Hematopoietic multipotent progenitor cell treated with erythropoietin and hydrocortisone succinate and interleukin-3 and kit ligand, for 6 days (in vitro differentiated cells): ENCODE measurements at places on chromosomes 16 and 17.

DNA sequence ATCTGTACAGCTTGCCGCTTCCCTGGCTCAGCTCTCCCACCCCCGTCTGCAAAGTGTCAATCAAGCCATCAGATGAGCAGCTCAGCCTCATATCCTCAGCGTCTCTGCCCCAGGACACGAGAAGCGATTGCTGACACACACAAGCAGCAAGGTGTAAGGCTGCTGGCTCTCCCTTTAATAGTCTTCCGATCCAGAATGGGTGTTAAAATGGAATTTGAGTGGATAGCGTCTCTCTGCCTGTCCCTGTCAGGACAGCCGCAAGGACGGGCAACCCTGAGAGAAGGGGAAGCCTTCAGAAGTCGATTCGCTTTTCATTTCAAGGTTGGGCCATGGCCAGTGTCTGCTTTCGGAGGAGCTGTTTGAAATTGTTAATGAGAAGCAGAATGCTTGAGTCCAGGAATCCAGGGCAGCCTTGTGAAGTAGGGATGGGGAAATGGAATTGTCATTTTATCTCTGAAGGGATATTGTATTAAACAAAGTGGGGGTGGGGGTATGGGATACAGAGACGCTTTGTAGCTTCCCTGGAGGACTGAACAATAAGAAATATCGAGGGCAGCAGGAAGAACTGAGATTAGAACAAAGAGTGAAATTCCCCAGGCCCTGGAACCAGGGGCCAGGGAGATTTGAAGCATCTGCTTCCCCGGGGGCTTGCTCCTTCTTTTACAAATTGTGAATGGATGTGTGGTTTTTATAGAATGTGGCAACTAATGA lies 4.7 kb upstream of the PIPOX start:
- DNase-seq = no peak

- DNase-seq = peak; percentile 77
These were observed 825 bp downstream of the HEATR6 start for GRCh38 chr17:60077672-60078519.

- DNase-seq = no peak
These were observed 8.3 kb downstream of the SOCS3 start for GRCh38 chr17:78351449-78352006.

- DNase-seq = peak; percentile 35
These were observed 220.2 kb upstream of the CDH8 start for GRCh38 chr16:62256406-62256805.

GRCh38 chr16:50282010-50282538 lies 15.7 kb downstream of the ADCY7 start:
- peak; percentile 94 for DNase-seq

DNA sequence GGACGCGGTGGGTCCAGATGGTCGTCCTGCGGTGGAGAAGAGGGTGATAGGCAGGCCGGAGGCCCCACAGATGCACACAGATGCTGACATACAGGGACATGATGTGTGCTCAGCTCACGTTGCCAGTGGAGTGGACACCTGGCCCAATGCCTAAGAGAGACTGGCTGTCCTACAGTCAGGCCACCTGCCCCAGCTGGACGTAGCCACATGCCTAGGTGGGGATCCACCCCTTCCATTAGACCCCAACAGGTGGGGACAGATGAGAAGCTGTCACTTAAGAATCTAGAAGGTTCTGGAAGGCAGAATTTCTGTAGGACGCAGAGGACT lies 117.6 kb upstream of the ZNF750 start:
- no peak for DNase-seq

DNA sequence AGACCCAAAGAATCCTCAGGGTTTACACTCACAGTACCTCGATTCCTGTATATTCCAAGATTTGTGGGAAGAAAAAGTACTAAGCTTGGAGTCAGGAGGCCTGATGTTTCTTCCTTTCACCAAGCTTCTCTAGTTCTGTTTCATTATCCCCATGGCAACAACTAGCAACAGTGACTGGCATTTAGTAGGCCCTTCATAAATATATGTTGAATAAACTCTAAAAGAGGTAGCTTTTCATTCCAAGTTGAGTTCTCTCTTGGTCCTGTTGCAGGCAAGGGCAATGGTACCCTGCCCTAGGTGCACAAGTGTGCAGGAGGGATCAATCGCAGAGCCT lies 527 bp upstream of the UBE2Z start:
- peak; percentile 73 for DNase-seq

GRCh38 chr16:3158026-3158509 lies 23.2 kb downstream of the ZNF213 start:
- DNase-seq = peak; percentile 22

GRCh38 chr17:72397687-72398086 lies 276.9 kb downstream of the SOX9 start:
- DNase-seq = no peak

- no peak for DNase-seq
These were observed 25.7 kb downstream of the SPACA3 start for GRCh38 chr17:33017366-33017765.

DNA sequence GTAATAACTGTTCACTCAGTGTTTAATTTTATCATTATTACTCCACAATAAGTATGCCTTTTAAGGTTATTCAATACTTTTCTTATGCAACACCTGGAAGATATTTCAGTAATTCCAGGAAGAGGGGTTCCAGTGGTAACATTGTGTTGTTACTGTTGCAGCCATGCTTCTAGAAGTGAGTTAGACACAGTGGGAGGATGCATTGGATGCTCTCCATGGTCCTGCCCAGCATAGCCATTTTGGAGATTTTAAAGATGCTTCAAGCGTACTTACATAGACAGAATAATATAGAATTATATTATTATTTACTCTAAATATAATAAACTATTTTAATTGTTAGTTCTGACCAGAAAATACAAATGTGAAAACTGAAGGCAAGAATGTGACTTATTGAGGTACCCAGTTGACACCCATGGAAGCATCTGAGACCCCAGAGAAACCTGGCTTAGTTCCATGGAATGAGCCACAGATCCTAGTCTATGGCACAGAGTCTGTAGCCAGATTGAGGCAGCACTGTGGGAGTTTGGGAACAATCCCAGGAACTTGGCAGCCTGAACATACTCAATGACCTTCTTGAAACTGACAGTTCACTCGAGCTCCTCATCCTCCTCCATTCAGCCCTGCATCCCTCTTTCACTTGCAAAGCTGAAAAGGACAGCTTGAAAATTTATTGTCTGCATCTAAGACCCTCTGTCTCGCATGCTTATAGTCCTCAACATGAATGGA lies 190.1 kb upstream of the HS3ST4 start:
- DNase-seq = no peak

DNA sequence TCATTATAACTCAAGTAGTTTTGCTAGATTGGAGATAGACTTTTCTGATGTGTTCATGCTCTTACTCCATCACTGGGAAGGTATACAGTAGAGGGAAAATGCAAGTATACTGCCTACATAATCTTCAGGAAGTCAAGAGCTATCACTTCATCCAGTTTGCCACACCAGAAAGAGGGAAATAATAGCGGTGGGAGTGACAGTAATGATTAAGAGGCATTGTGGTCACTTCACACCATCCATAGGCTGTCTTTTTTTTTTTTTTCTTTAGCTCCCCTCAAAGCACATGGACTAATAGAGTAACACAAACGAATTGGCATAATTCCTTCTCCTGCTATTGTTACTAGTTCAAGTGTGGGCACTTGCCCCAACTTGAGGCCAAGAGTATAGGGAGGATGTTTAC lies 28.4 kb upstream of the HLF start:
- DNase-seq = peak; percentile 9

DNA sequence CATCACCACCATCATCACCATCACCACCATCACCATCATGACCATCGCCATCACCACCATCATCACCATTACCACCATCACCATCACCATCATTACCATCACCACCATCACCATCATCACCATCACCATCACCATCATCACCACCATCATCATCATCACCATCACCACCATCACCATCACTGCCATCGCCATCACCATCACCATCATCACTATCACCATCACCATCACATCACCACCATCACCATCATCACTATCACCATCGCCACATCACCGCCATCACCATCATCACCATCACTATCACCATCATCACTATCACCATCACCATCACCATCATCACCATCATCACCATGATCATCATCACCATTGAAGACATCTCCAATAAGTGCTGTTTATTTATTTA lies 16.8 kb upstream of the MED9 start:
- no peak for DNase-seq
